Panc1 (cell line): ENCODE measurements at places on chromosomes 12 and 14. TPM values are rescaled to one million over a fixed set of nuclear protein-coding genes. Genes with fewer than 3 reads are reported as not detected.

DNA sequence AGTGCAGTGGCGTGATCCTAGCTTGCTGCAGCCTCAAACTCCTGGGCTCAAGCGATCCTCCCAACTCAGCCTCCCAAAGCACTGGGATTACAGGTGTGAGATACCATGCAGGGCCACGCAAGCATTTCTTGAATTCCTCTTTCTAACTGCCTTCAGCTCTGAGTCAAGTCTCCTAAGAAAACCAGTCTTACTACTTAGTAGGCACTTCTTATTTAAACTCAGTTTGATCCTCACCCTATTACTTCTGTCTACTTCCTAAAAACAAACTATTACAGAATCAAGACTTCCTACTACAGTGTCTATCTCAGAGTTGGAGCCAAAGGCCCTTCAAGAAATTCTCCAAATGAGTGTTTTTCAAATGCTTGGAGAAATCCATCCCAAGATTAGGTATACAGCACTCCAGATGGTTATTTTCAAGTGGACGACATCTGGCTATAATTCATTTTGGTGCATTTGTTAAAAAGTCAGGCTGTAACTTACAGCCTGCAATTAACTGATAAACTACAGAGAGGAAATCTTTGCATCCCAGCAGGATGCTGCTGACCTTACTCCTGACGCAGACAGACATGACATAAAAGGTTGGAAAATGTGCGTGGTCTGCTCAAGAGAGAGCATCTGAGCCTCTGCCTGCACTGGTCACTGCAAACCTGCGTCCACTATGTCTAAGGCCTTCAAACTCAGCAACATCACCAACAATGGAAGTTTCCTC is 34.7 kb downstream of the SSH1 start:
- no peak for DNase-seq

GRCh38 chr14:83184531-83184930 is 1650.9 kb upstream of the SEL1L start:
- no peak for DNase-seq

DNA sequence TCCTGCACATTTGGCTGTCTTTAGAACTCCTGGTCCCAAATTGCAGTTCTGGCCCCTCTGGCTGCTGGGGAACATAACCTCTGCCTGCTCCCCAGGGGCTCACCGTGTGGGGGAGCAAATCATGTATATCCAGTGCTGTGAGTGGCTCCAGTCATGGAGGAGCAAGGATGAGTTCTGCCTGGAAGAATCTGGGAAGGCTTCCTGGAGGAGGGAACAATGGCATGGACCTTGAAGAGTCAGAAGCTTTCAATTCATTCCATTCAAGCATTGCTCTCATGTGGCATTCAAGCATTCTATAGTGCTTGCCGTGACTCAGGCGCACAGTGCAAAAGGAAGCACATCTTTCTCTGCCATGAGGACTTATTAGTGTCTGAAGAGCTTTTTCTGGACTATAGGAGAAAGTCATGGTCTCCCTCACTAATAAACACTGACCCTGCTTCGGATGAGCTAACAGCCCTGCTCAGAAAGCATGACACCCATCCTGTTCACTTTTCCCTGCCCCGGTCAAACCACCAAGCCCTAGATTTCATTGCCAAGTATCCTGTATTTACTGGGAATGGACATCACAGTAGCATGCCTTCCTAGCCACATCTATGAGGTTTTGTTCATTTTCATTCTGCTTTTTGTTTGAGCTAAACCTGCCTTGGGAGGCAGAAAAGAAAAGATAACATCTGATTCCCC is 3.5 kb downstream of the IFI27 start:
- no peak for DNase-seq

GRCh38 chr12:65740873-65741600 is 83.2 kb upstream of the HMGA2 start:
- peak; percentile 27 for DNase-seq

The PLA2G1B gene
- 0.69 TPM for total RNA-seq

- no peak for DNase-seq
These were observed 70.9 kb upstream of the SLC38A4 start for GRCh38 chr12:46896680-46897079.

The CDC42BPB gene
- total RNA-seq = 84.4 TPM

DNA sequence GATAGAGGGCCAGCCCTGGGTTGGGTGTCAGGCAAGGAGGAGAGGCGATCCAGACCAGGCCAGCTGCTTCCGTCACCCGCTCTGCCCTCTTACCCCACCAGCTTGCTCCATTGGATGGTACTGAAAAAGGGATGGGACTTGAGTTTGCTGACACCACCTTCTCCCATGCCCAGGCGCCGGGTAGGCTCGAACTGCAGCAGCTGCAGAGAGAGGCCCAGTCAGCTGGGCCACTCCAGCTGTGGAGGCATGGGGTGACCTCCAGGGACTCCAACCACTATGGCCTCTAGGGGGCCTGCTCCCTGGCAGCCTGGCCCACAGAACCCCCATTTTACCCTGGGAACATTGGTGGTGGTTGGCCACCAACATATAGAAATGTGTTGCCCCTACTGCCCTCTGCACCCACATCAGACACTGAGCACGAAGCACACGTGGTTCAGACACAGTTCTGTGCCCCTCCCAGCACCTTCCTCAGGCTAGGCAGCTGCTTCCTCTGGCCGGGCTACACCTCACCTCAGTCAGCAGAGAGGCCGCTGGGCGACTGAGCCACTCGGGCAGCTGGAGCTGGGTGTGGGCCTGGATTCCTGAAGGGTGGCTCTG is 16.0 kb downstream of the RPS6KL1 start:
- DNase-seq = no peak

GRCh38 chr14:61472011-61472672 is 150.8 kb downstream of the PRKCH start:
- no peak for DNase-seq

GRCh38 chr14:92687681-92688433 is 60.6 kb downstream of the LGMN start:
- no peak for DNase-seq

GRCh38 chr12:7093892-7094291 is 1.6 kb upstream of the C1R start:
- DNase-seq = no peak

GRCh38 chr12:12488823-12489550 is 73.7 kb downstream of the DUSP16 start:
- DNase-seq = no peak

The CD4 gene
- total RNA-seq = 0.23 TPM

- DNase-seq = no peak
These were observed 73.5 kb downstream of the RIN3 start for GRCh38 chr14:92586963-92587699.

GRCh38 chr14:38280081-38280480 is 24.2 kb upstream of the CLEC14A start:
- no peak for DNase-seq

DNA sequence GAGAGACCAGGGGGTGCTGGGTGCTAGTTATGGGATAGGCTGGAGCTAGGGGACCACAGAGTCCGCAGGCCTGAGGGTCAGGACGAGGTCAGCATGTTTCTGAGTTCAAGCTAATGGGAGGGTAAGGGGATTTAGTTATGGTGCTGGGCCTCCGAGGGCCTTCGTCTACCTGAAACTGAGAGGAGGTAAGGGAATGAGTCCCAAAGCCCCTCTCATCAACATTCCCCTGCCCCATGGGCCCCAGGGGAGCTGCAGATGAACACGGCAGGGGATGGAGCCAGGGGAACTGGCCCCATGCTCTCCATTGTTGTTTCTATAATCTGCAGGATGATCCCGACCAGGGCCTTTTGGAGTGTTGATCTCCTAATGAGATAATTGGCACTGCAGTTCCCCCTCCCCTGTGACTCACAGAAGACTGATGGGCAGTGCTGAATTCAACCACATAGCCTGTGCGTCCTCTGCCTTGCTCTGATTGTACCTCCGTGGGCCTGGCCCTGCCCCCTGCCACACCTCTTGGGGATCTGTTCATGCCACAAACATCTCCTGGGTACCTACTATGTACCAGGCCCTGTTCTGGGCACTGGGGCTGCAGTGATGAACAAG is 21.4 kb downstream of the FAIM2 start:
- no peak for DNase-seq

The ASCL1 gene
- total RNA-seq = not detected

GRCh38 chr12:124853781-124854636 is 9.7 kb downstream of the SCARB1 start:
- no peak for DNase-seq

DNA sequence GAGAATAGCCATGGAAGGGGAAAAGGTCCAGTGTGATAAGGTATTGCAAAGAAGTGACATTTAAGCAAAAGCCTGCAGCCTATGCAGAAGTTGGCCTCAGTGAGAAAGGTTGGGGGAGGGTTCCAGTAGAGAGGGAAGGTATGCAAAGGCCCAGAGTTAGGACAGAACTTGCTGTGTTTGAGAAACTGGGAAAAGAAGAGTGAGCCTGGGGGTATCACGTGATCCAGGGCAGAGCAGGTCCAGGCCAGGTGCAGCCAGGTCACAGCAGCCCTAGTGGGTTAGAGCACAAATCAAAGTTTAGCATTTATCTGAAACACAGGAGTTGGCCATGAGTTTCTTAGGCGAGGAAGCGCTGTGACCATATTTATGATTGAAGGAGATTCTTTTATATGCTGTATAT is 1.6 kb downstream of the SERPINA5 start:
- no peak for DNase-seq

- DNase-seq = no peak
These were observed 25.1 kb downstream of the GTSF1 start for GRCh38 chr12:54448344-54448743.

The FLRT2 gene
- 4.5 TPM for total RNA-seq

GRCh38 chr12:1932264-1932777 is 13.9 kb upstream of the CACNA2D4 start:
- DNase-seq = no peak

GRCh38 chr12:89267404-89267803 is 84.9 kb downstream of the DUSP6 start:
- no peak for DNase-seq

- DNase-seq = no peak
These were observed 6.8 kb upstream of the ARHGAP5 start for GRCh38 chr14:32070282-32070681.

The SMCO2 gene
- total RNA-seq = 0.36 TPM

GRCh38 chr12:129696926-129697325 is 206.9 kb downstream of the TMEM132D start:
- no peak for DNase-seq

- DNase-seq = no peak
These were observed 108.1 kb downstream of the LRIG3 start for GRCh38 chr12:58812214-58812613.

DNA sequence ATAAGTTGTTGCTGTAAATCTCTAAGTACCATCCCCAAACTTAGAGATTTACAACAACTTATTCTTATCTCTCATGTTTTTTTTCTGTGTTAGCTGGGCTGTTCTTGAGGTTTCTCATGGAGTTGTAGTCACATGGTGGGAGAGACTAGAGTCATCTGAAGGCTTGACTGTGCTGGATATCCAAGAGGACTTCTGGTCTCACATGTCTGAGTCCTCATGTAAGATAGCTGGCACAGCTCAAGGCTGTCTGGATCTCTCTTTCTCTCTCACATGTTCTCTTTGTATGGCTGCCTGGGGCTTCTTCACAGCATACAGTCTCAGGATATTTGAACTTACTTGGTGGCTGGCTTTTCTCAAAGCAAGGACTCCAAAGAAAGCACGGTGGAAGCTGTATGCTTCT is 63.8 kb downstream of the DACT1 start:
- no peak for DNase-seq

The HNRNPC gene
- 537 TPM for total RNA-seq

GRCh38 chr14:36974985-36975384 is 197.4 kb downstream of the SLC25A21 start:
- DNase-seq = no peak

- no peak for DNase-seq
These were observed 991 bp downstream of the FBXL14 start for GRCh38 chr12:1593174-1594005.

The CACNA2D4 gene
- 0.15 TPM for total RNA-seq

- DNase-seq = no peak
These were observed 689 bp upstream of the PDE3A start for GRCh38 chr12:20367583-20368113.

GRCh38 chr14:68359022-68359836 is 433.6 kb downstream of the ZFP36L1 start:
- no peak for DNase-seq

- no peak for DNase-seq
These were observed 119.6 kb downstream of the MED13L start for GRCh38 chr12:116157845-116158267.

The TSFM gene
- total RNA-seq = 40.3 TPM

DNA sequence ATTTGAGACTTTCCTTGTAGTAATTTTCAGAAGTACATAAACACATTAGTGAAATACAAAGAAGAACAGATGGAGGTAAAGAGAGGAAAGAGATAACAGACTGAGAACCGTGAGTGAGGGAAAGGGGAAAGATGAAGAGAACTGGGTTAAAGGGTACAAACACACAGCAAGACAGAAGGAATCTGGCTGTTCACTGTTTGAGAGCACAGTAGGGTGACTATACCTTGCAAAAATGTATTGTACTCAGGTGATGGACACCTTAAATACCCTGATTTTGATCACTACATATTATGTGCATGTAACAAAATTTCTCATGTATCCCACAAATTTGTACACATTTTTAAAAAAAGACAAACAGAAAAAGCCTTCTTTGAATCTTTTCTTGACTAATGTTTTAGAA is 2.7 kb upstream of the TRHDE start:
- no peak for DNase-seq
